MV-4-11 (cell line): ENCODE measurements at places on chromosomes 16 and 17.
A peak's percentile ranks its signal among the peaks of the same experiment; 100 is the strongest.

- no peak for DNase-seq
Measured at GRCh38 chr17:70110443-70110880, 35.4 kb downstream of the KCNJ16 start.

DNA sequence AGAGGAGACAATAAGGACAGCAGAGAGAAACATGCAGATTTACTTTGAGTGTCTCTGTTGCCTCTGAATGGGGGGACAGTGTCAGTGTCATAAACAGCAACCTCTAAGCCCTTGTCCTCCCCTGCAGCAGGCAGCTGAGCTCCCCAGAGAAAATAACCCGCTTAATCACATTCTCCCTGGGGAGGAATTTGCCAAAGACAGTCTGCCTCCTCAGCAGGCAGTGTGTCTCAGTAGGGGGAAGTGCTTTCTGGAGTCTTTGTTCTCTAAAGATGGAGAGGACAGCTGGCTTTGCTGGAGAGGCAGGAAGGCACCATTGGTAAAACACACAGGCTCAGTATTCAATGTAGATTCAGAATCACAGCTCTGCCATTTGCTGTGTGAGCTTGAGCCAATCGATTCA is 16.1 kb downstream of the TEKT5 start:
- DNase-seq: peak; percentile 13

DNA sequence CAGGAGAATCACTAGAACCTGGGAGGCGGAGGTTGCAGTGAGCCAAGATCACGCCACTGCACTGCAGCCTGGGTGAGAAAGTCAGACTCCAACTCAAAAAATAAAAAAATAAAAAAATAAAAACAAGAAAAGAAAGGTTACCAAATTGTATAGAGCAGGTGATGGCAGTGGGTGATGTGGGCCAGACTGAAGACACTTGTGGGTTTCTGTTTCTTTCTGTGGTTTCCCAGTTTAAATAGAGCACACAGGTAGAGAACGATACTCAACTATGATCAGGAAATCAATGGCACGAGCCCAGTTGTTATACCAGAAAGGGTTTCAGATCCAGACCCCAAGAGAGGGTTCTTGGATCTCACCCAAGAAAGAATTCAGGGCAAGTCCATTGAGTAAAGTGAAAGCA is 32.6 kb downstream of the NUBP1 start:
- no peak for DNase-seq

- DNase-seq: no peak
Measured at GRCh38 chr16:79317521-79317920, 283.0 kb downstream of the MAF start.

GRCh38 chr16:85332175-85332574 is 219.9 kb upstream of the CIBAR2 start:
- no peak for DNase-seq

DNA sequence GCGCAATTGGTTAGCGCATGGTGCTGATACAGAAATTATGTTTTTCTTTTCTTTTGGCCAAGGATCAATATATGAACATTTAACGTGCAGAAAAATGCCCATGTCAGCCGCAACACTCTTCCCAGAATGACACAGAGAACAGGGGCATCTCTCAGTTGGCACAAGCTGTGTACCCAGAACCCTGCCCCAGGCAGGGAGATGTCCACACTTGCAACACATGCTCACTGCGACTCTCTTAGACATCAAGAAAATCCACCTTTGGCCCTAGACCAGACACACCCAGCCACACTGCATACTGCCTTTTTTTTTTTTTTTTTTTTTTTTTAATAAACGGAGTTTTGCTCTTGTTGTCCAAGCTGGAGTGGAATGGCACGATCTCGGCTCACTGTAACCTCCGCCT is 17.0 kb downstream of the PITPNA start:
- DNase-seq: no peak

- DNase-seq: no peak
Measured at GRCh38 chr17:46877466-46877865, 26.1 kb downstream of the WNT9B start.

GRCh38 chr16:5422643-5423496 is 325.3 kb upstream of the EEF2KMT start:
- DNase-seq: no peak

- peak; percentile 69 for DNase-seq
Measured at GRCh38 chr17:61130330-61130729, 269.3 kb upstream of the TBX2 start.

- no peak for DNase-seq
Measured at GRCh38 chr17:50565402-50566350, 5.2 kb downstream of the CACNA1G start.

DNA sequence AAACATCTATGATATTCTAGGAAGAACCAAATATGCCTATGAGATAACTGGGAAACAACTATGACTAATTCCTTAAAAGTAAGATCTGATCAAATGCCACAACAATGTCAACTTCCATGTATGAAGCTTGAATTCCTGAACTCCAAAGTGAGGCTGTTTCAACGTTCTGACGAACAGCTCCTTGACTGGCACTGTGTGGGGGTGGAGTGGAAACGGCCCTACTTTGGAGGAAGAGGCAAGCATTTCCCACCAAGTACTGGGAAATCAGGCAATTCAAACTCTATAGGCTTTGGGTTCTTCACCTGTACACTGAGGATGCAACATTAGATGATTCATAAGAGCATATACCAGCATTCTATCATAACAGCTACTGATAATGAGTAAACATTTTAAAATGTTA is 187.2 kb downstream of the CDK5R1 start:
- DNase-seq: no peak

DNA sequence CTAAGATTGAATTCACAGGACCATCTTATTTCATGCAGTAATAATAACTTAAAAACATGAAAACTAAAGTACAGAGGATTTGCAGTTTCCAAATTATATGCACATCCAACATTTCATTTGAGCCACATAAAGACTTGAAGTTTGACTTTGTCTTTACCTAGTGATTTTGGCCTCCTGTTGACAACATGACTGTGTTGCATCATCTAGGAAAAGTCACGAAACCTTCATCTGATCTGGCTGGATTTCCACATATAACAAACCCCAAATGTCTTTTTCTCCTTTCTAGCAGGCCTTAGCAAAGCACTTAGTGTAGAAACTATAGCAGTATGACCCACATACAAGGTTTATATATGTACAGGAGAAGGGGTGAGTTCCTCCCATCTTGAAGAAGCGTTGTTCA is 406.5 kb upstream of the CDH5 start:
- no peak for DNase-seq

DNA sequence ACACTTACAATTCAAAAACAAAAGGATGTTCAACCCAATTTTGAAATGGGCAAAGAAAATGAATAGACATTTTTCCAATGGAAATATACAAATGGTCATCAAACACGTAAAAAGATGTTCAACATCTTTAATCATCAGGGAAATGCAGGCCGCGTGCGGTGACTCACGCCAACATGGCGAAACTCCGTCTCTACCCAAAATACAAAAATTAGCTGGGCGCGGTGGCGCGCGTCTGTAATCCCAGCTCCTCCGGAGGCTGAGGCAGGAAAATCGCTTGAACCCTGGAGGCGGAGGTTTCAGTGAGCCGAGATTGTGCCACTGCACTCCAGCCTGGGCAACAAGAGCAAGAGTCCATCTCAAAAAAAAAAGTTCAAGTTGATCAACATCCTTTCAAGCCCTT is 1.8 kb upstream of the CLUAP1 start:
- DNase-seq: no peak

DNA sequence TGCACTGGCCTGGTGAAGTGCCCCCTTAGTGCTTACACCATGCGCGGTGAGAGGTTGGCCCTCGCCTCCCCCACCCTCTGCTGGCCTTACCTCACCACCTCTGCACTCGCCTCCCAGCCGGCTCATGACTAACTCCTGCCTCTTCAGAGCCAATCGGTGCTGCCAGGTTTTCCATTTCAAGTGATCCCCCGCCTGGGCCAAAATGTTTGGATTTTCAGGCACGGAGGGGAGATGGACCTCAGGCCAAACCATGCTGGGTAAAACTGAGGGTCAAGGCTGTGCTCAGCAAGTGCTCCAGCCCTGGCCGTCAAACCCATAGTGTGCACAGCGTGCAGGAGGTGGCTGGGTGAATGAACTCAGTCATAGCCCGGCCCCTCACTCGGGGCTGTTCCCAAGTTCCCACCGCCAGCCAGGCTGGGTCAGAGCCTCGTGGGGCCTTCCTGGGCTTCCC is 175.4 kb downstream of the SEC14L1 start:
- no peak for DNase-seq

- DNase-seq: no peak
Measured at GRCh38 chr16:49282690-49283375, 1.2 kb upstream of the CBLN1 start.

DNA sequence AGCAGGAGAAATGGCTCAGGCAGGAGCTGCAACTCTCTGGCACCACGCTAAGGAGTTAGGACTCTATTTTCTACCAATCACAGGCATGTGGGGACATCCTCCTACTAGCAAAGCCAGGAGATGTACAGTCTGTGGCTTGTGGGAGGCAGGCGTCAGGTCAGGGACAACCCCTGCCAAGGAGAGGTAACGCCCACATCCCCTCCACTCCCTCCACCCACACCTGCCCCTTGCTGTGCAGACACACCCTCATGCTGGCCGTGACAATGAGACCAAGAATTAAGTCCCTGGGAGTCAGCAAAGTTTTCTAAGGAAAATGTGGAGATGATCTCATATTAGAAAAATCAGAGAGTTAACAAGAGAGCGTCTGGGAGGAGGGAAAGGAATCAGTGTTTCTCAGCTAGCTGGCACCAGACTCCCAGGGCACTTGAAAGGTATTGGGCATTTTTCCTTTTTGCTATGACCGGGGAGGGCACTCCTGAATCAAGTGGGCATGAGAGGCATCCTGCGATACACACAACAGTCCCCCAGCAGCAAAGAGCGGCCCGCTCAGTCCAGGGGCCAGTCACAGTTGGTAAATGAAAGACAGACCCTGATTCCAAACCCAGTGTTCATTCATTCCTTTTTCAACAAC is 87.3 kb upstream of the RPL38 start:
- DNase-seq: no peak

GRCh38 chr16:87603684-87604633 is 1.7 kb downstream of the JPH3 start:
- no peak for DNase-seq

GRCh38 chr17:82236142-82236971 is 7.5 kb downstream of the SLC16A3 start:
- peak; percentile 63 for DNase-seq

- DNase-seq: no peak
Measured at GRCh38 chr17:38544839-38545209, 60.9 kb downstream of the SRCIN1 start.

DNA sequence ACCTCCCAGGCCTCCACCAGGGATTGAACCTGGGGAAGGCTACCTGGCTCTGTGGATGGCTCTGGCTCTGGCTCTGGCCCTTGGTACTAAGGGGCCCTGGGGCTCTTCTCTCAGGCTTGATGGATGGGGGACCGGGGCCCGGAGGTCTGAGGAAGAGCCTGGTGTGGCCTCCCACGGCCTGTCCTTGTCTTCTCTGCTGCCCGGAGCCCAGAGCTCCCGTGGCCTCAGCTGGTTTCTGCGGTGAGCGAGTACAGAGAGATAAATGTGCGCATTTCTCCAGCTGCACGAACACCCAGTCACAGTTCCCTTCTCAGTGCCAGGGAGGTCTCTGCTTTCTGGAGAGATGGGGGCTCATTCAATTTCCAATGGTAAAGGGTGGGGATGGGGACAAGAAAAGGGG is 9.2 kb downstream of the MGAT5B start:
- no peak for DNase-seq

GRCh38 chr17:79835953-79836509 is 3.2 kb downstream of the CBX4 start:
- no peak for DNase-seq

DNA sequence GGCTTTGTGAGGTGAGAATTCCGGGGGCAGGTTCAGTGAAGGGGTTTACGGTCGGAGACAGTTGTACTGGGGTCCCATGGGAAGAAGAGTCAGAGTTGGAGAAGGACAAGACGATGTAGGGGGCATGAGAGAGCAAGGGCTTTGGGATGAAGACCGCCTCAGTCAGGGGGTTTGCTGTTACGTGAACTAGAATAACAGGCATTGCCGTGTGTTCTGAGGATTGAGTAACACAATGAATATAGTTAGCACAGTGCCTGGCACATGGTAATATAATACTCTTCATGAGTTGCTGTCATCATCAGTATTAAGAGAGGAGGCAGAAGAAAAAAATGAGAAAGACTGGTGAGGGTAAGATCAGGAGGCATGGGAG is 577 bp downstream of the ZNF646 start:
- DNase-seq: no peak

GRCh38 chr16:81669473-81670350 is 109.4 kb upstream of the PLCG2 start:
- no peak for DNase-seq

- DNase-seq: no peak
Measured at GRCh38 chr16:79582789-79583188, 17.7 kb downstream of the MAF start.

- DNase-seq: no peak
Measured at GRCh38 chr16:89266521-89267134, 49.1 kb downstream of the ZNF778 start.

- DNase-seq: no peak
Measured at GRCh38 chr17:77222356-77222755, 81.6 kb downstream of the SEC14L1 start.

- no peak for DNase-seq
Measured at GRCh38 chr17:9887508-9887907, 17.6 kb downstream of the RCVRN start.

GRCh38 chr17:29622337-29623282 is at the start of gene CORO6:
TSS of gene CORO6 (minus strand) at chr17:29622912. CDS start at chr17:29621421, 1,491 bp downstream.
- DNase-seq: peak; percentile 16

DNA sequence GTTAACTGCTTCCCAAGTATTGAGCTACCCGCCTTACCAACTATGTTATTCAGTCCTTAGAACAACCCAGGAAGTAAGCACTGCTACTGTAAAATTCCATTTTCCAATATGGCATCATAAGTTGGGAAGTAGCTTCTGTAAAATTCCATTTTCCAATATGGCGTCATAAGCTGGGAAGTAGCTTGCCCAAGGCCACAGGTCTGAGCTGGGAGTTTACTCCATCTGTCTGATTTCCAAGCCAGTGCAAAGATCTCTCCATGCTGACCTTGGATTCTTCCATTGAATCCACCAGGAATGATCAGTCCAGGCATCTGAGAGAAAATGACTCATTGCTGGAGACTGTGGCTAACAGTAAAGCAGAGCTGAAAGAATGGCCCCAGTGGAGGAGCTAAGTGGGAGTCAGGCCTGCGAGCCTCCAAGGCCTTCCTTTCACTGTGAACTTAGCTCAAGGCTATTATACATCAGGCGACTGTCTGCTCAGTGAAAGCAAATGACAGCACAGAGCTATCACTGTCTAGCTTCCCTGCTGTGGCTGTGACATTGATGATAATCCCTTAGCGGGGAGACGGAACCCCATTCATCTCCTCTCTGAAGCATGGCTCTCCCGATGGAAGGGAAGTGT is 430.4 kb downstream of the HAPSTR1 start:
- DNase-seq: no peak

- no peak for DNase-seq
Measured at GRCh38 chr16:11493531-11493929, 93.2 kb downstream of the LITAF start.

GRCh38 chr16:69350536-69351133 is 951 bp downstream of the TMED6 start:
- no peak for DNase-seq

DNA sequence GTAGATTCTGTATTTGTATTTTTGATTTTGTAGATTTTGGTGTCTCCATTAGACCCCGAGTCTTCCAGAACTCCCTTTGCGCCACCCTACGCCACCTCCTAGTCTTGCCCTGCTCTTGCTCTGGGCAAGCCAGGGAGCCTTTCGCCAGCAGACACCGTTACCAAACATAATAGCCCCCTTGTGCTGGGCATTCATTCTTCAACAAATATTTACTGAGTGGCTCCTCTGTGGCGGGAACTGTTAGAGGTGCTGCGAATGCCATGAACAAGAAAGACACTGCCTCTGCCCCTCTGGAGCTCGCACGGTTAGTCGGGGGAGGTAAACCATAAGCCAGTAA is 841 bp upstream of the GPT2 start:
- no peak for DNase-seq
